Body of pancreas (tissue), 4 donors: ENCODE measurements at places on chromosomes 11 and 22. TPM values are rescaled to one million over a fixed set of nuclear protein-coding genes. Genes with fewer than 3 reads are reported as not detected.

GRCh38 chr11:47409440-47410369, 1.3 kb downstream of the SLC39A13 start:
- DNase-seq: no peak
- H3K4me3 ChIP-seq: no peak overlapping the region
- H3K36me3 ChIP-seq: no peaks in the 10 kb centered on the region
- no peaks in the 10 kb centered on the region for H3K27me3 ChIP-seq
- H3K27ac ChIP-seq: peak overlapping the region; percentile 62
- H3K4me1 ChIP-seq: peaks cover 28% of the 10 kb centered on the region

DNA sequence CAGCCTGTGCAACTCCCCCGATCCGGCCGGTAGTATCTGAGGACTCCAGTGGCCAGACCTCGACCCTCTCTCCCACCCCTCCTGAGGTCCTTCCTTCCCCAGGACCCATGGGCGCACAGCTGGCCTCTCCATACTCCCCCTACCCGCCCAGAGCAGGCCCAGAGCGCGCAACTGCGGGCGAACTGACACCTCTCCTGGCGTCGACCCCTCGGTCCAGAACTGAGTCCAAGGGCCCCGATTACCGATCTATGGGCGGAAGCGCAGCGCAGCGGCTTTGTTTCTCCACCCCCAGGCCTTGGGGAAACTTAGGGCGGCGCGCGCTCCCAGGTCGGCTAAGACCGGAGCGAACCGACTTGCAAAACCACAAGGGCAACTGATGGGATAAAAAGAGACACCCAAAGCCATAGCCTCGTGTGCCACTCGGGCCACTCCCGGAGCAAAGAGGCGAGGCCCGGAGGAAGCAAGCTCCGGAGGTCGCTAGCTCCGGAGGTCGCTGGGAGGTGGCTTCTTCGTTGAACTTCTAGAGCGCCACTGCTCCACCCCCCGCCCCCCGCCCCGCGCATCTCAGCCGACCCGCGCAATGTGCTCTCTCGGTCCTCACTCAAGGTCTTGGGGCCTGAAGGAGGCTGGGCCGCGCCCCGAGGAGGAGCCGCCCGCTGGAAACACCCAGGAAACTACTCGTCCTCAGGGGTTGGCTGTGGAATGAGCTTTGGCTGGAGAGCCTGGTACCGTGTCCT, 9.8 kb upstream of the ALX4 start:
- DNase-seq: no peak
- H3K27me3 ChIP-seq: no peaks in the 10 kb centered on the region
- H3K27ac ChIP-seq: no peak overlapping the region
- peaks cover 21% of the 10 kb centered on the region for H3K4me1 ChIP-seq
- no peak overlapping the region for H3K4me3 ChIP-seq
- no peaks in the 10 kb centered on the region for H3K36me3 ChIP-seq

DNA sequence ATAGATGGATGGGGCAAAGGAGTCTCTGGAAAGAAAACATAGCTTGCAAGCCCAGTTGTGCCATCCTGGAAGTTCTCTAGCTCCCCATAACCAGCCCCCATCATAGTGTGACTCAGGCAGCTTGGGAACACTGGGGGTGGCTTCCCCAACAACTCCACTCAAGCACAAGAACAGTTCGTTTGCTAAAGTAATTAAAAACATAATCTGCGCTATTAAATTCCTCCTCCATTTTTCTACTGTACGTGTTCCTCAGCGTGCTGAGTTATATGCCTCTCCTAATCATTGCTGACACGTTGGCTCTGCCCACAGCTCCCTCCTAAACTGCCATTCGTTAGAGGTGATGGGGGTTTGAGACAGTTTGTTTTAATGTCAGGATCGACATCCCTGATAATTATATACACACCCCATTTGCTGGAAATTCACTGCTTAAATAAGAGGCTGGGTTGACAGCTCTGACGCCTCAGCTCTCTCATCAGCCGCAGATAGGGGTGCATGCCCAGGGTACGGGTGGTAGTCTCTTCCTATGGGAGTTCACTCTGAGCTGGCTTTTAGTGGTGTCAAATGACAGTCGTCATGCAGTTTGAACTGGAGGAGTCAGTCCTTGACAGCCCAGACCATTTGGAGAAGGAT, 59.5 kb upstream of the SEZ6L start:
- H3K36me3 ChIP-seq: no peaks in the 10 kb centered on the region
- no peaks in the 10 kb centered on the region for H3K27me3 ChIP-seq
- H3K4me1 ChIP-seq: no peaks in the 10 kb centered on the region
- DNase-seq: no peak
- no peak overlapping the region for H3K4me3 ChIP-seq

GRCh38 chr11:39777035-39777434, 1682.4 kb downstream of the LRRC4C start:
- H3K4me1 ChIP-seq: peaks cover 15% of the 10 kb centered on the region
- H3K27ac ChIP-seq: no peak overlapping the region
- no peaks in the 10 kb centered on the region for H3K27me3 ChIP-seq

The MICAL2 gene
- total RNA-seq: 24.4 TPM

The CD82 gene
- 11.4 TPM for total RNA-seq

The IFTAP gene
- 14.3 TPM for total RNA-seq

The BACE1 gene
- total RNA-seq: 70.5 TPM

The HIKESHI gene
- total RNA-seq: 9.2 TPM

The SYT12 gene
- 0.78 TPM for total RNA-seq

The GAS2L1 gene
- 19.2 TPM for total RNA-seq

The SPTBN2 gene
- 40.0 TPM for total RNA-seq
